ENCODE measurements at places on chromosomes 4 and X. TPM values are rescaled to one million over a fixed set of nuclear protein-coding genes. Genes with fewer than 3 reads are reported as not detected.

- no peak overlapping the region for H3K27ac ChIP-seq
- no peaks in the 10 kb centered on the region for H3K36me3 ChIP-seq
- H3K4me1 ChIP-seq = no peaks in the 10 kb centered on the region
- no peak overlapping the region for H3K4me3 ChIP-seq
- no peak for DNase-seq
These were observed 232.2 kb upstream of the SLIT2 start for GRCh38 chr4:20019310-20020015.

GRCh38 chr4:77127837-77128621, 29.0 kb upstream of the CCNG2 start:
- no peaks in the 10 kb centered on the region for H3K27me3 ChIP-seq
- peaks cover 52% of the 10 kb centered on the region for H3K4me1 ChIP-seq
- H3K27ac ChIP-seq = peak overlapping the region; percentile 90
- DNase-seq = no peak

GRCh38 chrX:94977986-94978385, 1304.0 kb downstream of the FAM133A start:
- no peak for DNase-seq
- H3K36me3 ChIP-seq = no peaks in the 10 kb centered on the region
- H3K27me3 ChIP-seq = no peaks in the 10 kb centered on the region
- H3K27ac ChIP-seq = no peak overlapping the region
- H3K4me1 ChIP-seq = no peaks in the 10 kb centered on the region
- H3K4me3 ChIP-seq = no peak overlapping the region

- H3K4me1 ChIP-seq = no peaks in the 10 kb centered on the region
- H3K27ac ChIP-seq = no peak overlapping the region
These were observed 23.2 kb upstream of the UVSSA start for GRCh38 chr4:1323635-1324442.

DNA sequence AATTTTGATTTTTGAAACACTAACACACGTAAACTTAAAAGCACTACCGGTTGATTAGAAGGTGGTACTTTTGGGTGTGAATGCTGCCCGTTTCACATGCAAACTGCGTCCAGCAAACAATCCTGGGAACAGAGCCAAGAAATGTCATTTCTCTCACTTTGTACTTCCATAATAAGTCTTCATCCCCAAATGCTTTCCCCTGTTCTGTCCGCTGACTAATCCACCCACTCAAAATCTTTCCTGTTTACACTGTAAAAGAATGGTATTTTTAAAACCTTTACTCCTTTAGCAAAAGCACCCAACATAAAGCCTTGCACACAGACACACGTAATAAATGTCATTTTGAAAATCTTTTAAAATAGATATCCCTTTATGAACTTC, 39.1 kb upstream of the PDLIM5 start:
- no peak for DNase-seq
- H3K27ac ChIP-seq = no peak overlapping the region
- H3K4me1 ChIP-seq = no peaks in the 10 kb centered on the region

- H3K4me3 ChIP-seq = no peak overlapping the region
- H3K36me3 ChIP-seq = no peaks in the 10 kb centered on the region
- no peak for DNase-seq
- no peak overlapping the region for H3K27ac ChIP-seq
- H3K4me1 ChIP-seq = no peaks in the 10 kb centered on the region
- H3K27me3 ChIP-seq = no peaks in the 10 kb centered on the region
These were observed 20.7 kb upstream of the CSN1S1 start for GRCh38 chr4:69910016-69910782.

DNA sequence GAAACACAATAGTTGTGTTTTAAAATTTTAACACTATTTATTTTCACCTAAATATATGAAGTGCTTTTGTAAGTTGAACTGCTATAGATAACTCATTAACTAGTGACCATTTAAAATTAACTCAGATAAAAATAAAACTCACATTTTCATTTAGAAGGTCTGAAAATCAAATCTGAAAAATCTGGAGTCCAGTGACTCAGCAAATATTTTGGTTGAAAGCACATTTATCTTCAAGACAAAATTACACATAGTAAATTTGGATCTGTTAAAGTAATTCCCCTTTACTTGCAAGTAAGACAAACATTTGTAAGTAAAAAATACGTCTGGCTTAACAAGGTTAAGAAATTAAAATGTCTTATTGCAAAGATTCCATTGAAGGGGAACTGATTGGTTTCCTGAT, 589.1 kb downstream of the TRIML1 start:
- H3K4me1 ChIP-seq = no peaks in the 10 kb centered on the region
- no peak for DNase-seq
- H3K4me3 ChIP-seq = no peak overlapping the region
- H3K27ac ChIP-seq = no peak overlapping the region

MAGEB10 gene
- polyA plus RNA-seq = not detected
